ENCODE measurements at places on chromosomes 7 and 10.

- DNase-seq = no peak
These were observed 440.1 kb upstream of the NFE2L3 start for GRCh38 chr7:25711940-25712339.

DNA sequence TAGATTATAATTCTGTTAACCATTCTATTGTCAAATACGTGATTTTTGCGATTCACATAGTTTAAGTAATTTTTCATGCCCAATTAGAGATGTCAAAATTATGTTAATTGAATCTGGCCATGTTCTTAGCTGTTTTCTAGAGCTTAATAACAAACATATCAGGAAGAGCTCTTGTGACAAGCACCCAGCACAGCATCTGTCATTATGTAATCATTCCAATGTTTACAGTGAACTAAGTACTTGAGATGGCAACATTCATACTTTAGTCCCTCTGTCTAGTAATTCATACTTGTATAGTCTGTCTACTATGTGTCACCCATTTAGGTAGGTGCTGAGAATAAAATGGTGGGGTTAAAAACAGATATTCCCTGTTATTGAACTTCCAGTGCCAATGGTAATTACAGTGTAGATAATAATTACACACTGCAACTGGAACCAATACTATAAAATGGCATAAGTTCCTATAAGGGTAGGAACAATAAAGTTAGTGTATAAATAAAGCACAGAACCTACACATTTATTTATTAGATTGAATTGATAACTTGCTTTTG lies 55.2 kb downstream of the ZEB1 start:
- DNase-seq = no peak

DNA sequence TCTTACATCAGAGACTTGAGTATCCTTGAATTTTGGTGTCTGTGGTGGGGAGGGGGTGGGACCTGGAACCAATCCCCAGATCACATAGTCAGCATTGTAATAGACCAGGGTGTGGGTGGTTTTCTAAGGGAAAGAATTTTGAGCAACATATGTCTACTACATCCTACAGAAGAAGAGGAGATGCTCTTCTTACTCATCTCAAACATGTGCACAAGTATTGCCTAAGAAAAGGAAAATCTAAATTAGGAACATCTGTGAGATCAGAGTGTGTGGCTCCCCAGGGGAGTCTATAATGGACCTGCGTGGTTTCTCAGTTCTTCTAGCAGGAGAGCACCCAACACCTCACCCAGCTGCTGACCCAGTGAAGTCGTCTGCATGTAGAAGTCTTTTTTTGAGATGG lies 148.8 kb downstream of the CCDC3 start:
- DNase-seq = no peak

DNA sequence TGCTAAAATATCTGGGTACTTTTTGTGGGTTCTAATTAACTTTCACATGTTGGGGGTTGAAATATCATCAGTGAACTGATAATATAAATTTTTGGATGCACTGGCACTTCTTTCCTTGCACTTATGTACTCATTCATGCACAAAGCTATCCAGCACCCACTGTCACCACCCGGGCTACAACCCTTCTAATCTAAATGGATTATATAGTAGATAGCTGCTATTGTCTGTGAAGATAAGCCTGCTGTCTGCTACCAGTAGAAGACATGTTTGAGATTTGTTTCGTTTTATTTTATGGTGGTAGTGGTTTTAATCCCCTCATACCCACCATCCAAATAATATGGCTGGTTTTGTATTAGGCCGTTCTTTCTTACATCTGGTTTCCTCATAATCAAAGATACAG lies 353.5 kb upstream of the LRGUK start:
- DNase-seq = no peak

- no peak for DNase-seq
These were observed 35.9 kb downstream of the LRRC4 start for GRCh38 chr7:127995156-127995880.

DNA sequence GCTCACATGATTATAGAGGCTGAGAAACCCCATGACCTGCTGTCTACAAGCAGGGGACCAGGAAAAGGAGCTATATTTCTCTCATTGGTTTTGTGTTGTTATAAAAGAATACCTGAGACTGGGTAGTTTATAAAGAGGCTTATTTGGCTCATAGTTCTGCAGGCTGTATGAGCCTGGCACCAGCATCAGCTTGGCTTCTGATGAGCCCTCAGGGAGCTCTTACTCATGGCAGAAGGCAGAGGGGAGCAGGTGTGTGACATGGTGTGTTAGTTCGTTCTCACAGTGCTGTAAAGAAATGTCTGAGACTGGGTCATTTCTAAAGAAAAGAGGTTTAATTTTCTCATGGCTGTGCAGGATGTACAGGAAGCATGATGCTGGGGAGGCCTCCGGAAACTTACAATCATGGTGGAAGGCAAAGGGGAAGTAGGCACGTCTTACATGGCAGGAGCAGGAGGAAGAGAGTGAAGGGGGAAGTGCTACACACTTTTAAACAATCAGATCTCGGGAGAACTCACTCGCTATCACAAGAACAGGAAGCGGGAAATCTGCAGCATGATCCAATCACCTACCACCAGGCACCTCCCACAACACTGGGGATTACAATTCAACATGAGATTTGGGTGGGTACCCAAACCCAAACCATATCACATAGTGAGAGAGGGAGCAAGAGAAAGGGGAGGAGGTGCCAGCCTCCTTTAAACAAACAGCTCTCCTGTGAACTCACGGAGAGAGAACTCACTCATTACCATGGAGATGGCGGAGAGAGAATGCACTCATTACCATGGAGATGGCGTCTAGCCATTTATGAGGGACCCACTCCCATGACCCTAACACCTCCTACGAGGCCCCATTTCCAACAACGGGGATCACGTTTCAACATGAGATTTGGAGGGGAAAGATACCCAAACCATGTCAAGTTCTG lies 133.4 kb downstream of the JCAD start:
- DNase-seq = no peak

DNA sequence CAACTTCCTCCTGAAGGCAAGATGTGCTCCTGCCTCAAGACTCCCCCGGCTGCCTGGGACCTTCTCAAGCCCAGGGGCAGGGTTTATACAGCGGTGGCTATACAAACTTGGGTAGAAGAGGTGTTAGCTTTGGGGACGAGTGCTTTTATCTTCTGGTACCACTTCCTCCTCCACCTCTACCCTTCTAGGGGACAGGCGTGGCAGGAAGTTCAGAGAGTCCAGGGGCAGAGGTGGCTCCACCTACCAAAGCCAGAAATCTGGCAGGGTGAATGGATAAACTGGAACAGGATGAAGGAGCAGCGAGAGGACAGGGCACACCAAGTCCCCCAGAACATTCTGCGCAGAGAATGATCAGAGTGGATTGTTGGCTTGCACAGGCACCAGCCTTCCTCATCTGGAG lies 24.0 kb upstream of the TM9SF3 start:
- no peak for DNase-seq

Data from HT1080 (cell line).